HT1080 (cell line): ENCODE measurements at places on chromosomes 3 and 15.

- no peak for DNase-seq
These were observed 75.0 kb downstream of the PEX5L start for GRCh38 chr3:179961703-179962078.

DNA sequence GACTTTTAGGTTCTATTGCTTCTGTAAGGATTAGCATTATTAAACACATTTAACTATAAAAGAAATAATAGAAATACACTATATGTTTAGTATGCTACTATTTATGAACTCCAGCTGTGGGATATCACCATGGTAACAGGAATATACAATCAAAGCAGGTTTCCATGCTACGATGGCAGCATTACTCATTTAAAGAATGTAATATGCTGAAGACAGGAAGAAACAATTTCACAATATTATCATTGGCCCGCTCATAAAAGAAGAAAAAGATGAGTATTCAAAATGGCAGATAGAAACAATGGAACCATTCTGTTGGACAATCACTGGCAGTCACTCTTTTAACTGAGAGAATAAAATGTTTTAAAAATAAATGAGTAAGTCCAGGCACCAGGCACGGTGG, 153.4 kb downstream of the CBLB start:
- DNase-seq = peak; percentile 90

GRCh38 chr3:135755330-135756105, 210.0 kb upstream of the PPP2R3A start:
- DNase-seq = no peak

DNA sequence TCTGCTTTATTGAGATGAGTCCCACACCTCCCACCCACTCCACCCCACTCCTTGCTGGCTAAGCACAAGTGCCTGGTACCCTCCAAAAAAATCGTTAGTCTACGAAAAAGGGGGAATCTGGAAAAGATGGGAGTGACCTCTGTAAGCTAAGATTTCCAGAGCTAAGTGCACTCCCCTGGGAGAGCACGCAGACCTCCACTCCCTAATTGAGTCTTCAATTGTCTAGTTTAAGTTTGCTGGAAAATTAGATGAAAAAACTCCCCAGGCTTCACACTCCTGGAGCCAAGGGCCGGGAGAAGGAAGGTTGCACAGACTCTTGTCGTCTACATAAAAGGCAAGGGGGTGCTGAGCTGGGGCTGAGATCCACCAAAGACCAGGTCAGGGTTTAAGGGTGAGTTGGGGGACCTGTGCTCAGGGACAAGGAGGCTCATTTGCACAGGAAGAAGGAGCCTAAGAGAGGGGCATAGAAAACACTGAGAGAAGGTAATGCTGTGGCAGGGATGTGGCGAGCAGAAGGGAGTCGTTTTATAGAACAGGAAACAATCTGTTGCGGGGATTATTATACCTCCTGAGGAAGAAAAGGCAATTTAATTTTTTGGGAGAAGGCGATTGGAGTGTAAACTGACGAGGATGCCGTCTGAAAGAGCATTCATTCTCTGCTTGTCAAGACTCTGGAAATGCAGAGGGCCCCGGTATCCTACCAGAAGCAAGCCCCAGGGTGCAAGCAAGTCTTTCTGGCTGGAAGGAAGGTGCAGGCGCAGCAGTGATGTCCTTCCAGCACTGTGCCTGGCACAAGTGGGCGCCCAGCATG, 126.5 kb upstream of the DLG1 start:
- DNase-seq = no peak

- DNase-seq = peak; percentile 32
These were observed 105.2 kb upstream of the DPPA4 start for GRCh38 chr3:109442531-109442930.

DNA sequence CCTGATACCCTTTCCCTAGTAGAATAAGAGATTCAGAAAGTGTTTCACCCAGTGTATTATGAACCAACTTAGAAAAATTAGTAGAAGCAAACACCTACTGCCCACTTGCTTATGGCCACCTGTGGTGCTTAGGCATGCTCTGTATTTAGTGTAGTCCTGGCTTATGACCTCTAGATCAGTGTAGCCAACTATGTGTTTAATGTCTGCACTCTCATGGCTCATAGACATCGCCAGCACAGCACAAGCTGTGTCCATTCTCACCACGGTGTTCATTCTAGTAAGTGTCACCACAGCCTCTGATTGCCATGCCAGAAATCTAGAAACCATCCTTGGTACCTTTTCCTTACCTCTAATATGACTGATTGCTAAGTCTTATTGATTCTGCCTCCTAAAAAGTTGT, 14.3 kb downstream of the ASB7 start:
- no peak for DNase-seq
